ENCODE measurements at places on chromosomes 5 and 9.

GRCh38 chr9:5895782-5896181 lies 5.1 kb downstream of the MLANA start:
- no peak for DNase-seq

DNA sequence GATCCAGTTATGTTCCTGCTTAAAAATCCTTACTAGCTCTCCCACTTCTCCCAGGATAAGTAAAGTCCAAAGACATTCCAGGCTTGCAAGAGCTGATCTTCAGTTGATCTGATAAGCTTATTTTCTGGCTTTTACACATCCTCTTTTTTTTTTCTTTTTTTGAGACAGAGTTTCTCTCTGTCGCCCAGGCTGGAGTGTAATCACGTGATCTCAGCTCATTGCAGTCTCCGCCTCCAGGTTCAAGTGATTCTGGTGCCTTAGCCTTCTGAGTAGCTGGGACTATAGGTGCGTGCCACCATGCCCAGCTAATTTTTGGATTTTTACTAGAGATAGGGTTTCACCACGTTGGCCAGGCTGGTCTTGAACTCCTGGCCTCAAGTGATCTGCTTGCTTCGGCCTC lies 37.3 kb upstream of the PTPN3 start:
- no peak for DNase-seq

DNA sequence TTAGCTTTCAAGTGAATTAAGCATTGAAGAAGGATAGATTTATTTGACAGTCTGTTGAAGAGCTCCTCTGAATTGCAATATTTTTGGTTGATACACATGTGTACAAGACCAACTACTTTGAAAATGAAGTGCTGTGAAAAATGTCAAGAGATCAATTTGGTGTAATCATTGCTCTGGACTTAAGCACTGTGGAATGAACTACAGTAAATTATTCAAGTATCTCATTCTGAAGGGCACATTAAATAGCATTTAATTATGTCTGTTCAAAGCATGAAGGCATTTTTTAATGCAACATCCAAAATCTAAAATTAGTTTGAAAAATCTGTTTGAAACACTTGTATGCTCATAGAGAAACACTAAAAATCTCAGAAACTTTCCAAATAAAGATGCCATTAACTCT lies 107.5 kb downstream of the CDH18 start:
- DNase-seq: no peak

GRCh38 chr5:96628406-96628805 lies 33.8 kb upstream of the CAST start:
- DNase-seq: no peak

- DNase-seq: no peak
Measured at GRCh38 chr5:133317558-133317957, 265.7 kb downstream of the HSPA4 start.

- DNase-seq: no peak
Measured at GRCh38 chr9:20611691-20612287, 10.5 kb downstream of the MLLT3 start.

GRCh38 chr5:74056789-74057164 lies 430.8 kb downstream of the ARHGEF28 start:
- DNase-seq: no peak

DNA sequence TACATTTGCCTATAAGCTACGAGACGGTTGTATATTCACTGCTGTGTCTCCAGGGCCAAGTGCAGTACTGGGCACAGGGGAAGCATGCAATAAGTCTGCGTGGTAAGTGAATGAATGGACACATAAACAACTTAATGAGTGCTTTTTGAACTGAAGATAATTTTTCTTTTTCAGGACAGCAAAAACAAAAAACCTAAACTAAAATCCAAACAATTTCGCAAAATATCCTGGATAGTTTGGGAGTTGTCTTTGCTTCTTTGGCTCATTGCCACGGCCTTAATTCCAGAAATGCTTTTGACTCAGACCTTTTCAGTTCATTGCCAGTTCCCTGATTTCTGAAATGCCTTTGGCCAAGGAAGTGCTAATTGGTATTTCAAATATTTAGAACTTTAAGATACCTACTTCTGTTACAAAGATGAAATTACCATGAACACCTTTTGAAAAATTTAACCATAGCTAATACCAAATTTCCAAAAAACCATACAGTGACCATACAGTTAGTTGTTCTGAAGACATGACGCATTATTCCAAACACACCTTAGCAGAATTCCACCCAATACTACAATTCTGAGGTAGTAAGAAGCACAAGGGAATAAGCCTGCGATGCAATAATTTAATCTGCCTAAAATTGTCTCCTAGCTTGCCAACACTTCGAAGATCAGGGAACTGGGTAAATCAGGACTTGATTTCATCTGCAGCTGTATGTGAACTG lies 42.8 kb downstream of the TEK start:
- no peak for DNase-seq

- DNase-seq: no peak
Measured at GRCh38 chr5:150399524-150400211, 13.0 kb downstream of the CD74 start.

DNA sequence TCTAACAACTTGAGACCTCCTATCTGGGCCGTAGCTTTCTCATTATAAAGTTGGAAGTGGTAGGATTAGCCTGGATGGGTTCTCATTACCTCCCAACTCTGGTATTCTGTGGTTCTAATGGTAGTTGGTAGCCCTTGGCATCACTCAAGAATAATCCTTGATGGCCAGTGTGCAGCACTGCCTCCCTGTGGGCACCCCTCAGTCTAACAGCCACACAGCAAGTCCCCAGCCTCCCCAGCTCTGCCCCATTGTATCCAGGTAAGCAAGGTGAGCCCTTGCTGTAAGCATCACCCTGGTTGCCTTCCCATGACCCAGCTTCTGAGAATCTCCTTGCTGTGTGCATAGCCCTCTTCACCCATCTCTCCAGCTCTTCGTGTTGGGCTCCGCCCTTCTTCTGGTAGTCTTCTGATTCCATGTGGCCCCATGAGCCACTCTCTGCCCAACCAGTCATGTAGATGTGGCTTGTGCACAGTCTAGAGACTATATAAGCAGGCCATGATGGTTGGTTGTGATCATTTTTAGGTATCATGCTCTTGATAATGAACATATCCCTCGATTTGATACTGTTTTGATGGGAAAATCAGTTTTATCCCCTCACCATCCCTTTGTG lies 57.6 kb upstream of the GRHPR start:
- no peak for DNase-seq

- no peak for DNase-seq
Measured at GRCh38 chr5:168360521-168361285, 69.3 kb downstream of the WWC1 start.

- no peak for DNase-seq
Measured at GRCh38 chr5:143758750-143759149, 53.2 kb upstream of the HMHB1 start.

DNA sequence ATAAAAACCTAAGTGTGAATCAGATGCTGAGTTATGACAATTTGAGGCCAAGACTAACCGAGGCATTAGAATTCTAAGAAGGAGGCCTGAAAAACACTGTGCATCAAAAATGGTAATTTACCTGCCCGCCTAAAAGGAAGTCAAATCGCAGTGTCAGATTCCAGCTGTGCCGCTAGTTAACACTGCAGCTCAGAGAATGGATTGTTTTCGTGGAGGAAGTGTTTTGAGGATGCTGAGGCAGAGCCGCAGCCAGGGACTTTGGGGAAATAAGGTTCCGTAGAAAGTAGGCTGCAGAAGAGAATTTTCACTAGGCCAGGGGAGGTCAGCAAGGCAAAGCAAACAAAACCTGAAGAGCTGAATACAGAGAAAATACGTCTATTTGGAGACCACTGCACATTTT lies 226.4 kb upstream of the ISL1 start:
- no peak for DNase-seq

GRCh38 chr5:77972469-77973252 lies 196.5 kb upstream of the TBCA start:
- DNase-seq: no peak

DNA sequence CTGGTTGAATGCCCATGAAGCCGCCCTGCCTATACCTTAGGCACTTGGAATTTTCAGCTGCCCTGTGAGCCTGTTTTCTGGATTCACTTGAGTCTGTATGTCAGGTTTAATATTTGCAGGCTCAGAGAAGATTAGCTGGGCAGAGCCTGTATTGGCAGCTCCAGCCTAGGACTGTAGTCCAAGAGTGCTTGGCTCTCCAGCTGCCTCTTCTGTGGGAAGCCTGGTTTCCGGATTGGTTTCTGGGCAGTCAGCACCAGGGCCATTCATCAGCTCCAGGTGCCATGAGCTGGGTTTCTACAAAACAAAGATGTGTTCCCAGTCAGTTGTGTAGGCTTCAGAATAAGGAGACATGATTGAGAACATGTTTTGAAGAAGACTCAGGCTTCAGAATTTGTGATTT lies 90.1 kb downstream of the ARHGAP26 start:
- no peak for DNase-seq

DNA sequence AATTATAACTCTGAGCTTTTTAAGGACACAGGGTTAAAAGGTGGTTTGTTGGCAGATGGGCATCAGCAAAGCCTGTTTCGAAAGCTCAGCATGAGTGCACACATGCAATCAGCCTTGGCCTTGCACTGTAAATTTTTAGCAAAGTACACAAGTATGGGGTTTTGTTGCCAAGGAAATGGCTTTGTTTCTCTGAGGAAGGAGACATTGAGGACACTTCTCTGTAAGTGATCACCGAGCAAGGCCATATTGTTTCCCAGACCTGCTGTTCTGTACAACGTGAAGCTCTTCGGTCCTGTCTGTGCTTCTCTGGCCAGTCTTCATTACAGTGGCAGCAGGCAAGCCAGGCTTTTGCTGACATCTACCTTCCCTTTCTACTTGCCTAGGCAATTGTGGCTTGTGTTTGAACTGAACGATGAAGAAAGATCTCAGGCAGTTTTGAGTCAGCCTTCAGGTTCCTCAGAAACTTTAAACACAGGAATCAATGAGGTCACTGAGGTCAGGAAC lies 27.9 kb upstream of the GLRX start:
- DNase-seq: no peak

DNA sequence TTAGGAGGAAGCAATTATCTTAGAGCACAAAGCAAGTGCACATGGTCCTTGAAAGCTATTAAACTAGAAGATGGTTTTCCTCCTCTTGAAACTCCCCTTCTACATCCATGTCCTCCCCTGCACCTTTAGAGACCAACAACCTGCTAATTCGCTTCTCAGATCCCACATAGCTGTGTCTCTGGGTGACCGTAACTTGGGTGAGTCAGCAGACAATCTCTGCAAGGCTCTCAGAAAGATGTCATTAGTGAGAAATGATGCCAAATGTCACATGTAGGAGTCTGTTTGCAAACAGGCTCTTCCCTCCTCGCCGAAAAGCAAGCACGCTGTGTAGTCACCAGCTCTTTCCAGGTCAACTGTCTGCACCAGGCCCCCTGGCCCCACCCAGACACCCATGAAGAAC lies 291.8 kb downstream of the SLIT3 start:
- DNase-seq: no peak

DNA sequence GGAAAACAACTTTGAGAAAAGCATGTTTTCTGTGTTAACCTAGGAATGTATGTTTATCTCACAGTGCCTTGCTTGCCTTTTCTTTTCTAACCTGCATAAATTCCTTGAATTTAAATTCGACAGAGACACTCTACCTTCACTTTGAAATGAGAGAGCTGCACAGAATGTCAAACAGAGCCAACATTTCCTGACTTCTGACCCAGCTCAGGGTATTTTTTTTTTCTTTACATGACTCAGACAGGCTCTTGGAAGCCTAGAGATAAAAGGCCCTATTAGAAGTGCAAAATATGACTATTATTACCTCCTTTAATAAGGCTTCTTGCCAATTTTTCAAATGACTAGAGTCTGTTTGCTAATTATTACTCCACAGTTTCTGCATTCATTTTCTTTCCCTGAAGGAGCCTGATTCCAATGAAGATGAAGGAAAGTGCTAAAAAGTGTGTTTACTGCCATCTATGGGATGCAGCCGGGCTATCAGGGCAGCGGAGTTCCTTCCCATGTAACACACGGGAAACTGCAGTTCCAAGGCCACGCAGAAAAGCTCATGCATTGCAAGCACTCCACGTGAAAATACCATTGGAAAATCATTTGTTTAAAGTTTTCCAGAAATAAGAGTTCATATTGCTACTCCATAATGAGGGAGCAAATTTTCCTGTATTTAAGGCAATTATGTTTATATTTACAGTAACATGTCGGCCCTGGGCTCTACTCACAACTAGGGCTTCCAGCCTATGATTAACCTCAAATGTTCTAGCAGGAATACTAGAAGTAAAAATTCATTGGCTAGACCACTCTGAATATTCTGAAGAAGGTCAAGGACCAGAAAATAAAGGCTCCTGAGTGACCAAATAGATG lies 485.6 kb downstream of the ZSWIM6 start:
- no peak for DNase-seq

Measured in cortex of kidney (tissue), 1 donor.